ENCODE measurements at places on chromosomes 6 and 20.

GRCh38 chr6:938916-939315 is 246.0 kb upstream of the EXOC2 start:
- DNase-seq: no peak

DNA sequence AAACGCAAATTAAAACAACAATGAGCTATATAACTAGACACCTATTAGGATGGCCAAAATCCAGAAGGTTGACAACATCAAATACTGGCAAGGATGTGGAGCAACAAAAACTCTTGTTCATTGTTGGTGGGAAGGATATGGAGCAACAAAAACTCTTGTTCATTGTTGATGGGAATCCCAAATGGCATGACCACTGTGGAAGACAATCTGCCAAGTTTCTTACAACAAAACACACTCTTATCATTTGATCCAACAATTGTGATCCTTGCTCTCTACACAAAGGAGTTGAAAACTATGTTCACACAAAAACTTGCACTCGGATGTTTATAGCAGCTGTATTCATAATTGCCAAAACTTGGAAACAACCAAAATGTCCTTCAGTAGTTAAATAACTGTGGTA is 61.8 kb upstream of the LAMA2 start:
- no peak for DNase-seq

DNA sequence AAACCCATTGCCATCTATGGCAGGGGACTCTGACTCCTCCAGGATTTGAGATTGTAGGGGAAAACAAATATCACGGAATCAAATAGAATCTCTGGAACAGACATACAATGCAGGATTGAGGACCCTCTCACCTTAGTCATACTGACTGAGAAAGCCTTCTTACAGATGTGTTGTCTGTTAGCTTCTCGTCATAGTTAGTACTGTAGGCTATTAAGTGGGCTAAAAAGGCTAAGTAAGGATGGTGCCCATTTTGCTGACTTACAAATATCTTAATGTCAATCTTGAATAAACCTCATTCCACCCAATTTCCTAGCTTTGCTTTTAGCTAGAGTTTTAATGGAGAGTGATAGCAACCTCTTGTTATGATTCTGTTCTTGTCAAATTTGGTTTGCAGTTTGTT is 352.4 kb downstream of the QKI start:
- DNase-seq: no peak

- no peak for DNase-seq
Measured at GRCh38 chr6:137095651-137096238, 51.0 kb upstream of the IL20RA start.

GRCh38 chr20:58642441-58642840 is 8.6 kb upstream of the STX16 start:
- no peak for DNase-seq

DNA sequence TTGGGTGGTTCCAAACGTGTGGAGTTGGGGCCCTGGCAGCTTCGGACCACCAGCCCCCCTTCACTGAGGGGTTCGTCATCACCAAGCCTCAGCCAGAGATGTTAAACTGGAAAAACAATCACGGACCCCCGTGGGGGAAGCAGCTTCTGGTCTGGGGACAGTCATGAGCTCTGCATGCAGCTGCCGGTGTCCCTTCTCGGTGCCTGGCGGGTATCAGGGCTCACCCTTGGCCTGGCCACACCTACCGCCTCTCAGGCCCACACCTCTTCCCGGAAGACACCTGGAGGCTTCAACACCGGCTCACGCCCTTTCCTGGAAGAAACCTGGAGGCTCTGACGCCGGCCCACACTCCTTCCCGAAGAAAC is 77.8 kb upstream of the BHLHE23 start:
- DNase-seq: no peak

DNA sequence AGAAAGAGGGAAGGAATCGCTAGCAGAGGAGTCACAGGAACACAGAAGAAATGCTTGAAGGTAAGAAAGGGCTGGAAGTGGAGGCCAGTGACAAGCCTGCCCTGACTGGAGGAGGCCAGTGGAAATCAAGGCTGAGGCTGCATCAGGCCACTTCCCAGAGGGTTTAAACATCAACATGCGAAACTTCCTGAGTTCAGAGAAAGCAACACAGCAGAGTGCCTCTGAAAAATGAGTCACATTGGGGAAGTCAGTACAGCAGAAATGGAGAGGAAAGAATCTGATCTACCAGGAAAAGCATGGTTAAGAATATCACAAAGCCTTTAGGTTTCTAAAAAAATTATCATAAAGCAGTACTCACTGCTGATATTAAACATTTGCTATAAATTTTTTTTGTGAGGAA is 23.3 kb downstream of the NAPB start:
- no peak for DNase-seq

- no peak for DNase-seq
Measured at GRCh38 chr6:140768133-140768532, 1364.6 kb upstream of the GJE1 start.

DNA sequence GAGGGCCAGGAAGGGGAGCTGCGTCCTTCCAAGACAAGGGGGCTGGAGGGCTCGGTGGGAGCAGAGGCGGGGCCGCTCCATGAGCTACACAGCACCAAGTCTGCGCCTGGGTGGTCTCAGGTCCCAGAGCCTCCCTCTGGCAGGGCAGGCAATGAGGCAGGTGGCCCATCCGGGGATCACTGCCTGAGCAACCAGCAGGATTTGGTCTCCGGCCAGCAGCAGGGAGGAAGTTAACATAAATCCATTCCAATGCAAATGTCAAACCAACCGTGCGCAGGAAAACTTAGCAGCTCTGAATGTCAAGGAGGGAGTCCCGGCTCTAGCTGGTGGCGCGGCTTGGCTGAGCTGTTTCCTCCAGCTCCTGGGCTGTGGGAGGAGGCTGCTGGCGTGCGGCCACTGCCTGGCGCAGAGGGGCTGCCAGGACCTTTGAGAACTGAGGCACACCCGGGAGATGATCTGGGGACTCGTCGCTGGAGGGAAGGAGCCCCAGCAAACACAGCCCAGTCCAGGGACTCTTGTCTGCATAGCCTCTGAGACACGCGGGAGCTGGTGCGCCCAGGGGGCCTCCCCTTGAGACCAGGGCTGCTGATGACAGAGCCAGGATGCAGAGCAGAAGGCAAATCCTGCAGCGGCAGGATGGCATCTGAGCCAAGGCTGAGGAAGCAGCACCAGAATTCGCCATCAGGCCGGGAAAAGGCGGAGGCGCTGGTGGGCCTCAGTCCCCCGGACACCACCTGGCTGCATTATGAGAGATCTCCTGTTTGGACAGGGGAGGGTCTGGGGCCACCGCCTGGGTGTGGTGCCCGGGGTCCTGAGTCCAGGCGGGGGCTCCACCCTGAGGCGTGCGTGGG is 33.1 kb upstream of the CHRNA4 start:
- no peak for DNase-seq

DNA sequence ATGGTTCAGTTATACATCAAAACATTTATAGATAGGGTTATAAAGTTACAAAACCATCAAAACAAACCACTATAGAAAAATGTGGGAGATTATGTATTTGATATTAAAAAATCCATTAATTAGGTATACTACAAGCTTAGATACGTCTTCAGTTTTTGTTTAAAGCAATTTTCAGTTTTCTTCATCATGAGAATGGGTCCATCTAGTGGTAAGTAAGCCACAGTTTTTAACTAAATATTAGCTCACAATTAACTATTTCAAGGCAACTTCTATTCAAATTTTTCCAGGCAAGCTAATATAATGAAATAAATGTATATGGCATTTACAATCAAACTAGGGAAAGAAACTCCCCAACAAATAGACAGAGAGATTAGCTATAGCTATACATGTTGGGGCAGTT is 44.4 kb downstream of the RNGTT start:
- DNase-seq: no peak

GRCh38 chr6:89970609-89971337 is 76.5 kb downstream of the GJA10 start:
- DNase-seq: peak; percentile 45

GRCh38 chr6:105797983-105798453 is 288.1 kb upstream of the PRDM1 start:
- no peak for DNase-seq

- DNase-seq: no peak
Measured at GRCh38 chr6:170555305-170555704, 1.1 kb downstream of the TBP start.

DNA sequence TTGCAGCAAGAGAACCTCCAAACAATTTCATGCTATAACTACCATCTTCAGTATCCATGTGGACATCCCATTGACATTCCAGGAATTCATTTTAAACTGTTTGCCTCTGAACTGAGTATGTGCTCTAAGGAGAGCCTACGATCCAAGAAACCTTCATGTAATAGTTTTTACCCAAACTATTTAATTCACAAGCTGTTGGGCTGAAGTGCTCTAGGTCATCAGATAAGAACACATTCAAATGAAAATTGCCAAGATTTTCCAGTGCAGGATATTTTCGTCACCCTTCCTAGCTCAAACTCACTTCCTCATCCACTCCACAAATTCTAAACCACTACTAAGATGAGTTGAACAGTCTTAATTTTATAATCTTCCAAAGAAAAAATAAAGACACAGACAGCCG is 12.8 kb downstream of the RSPO3 start:
- DNase-seq: no peak

All from mammary epithelial cell (primary cell).